ENCODE measurements at places on chromosomes 2 and 18.

GRCh38 chr2:113183703-113184102 is 9.9 kb downstream of the PSD4 start:
- DNase-seq, result no peak

DNA sequence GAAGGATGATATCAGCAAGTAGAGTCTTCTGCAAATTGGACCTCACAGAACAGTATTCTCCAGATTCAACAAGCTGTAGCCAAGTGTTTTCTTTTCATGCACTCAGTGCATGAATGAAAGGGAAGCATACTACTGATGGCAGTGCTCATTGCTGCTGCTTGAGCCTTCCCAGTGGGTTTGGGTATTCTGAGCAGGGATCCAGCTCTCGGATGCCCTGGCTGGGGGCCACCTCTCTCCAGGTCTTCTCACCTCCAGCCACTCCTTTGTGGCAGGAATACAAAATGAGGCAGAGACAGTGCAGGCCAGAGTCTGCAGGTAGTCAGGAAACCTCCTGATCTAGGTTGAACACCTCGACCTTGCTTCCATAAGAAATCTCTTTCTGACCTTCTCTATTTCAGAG is 390.4 kb upstream of the CELF4 start:
- DNase-seq, result no peak

DNA sequence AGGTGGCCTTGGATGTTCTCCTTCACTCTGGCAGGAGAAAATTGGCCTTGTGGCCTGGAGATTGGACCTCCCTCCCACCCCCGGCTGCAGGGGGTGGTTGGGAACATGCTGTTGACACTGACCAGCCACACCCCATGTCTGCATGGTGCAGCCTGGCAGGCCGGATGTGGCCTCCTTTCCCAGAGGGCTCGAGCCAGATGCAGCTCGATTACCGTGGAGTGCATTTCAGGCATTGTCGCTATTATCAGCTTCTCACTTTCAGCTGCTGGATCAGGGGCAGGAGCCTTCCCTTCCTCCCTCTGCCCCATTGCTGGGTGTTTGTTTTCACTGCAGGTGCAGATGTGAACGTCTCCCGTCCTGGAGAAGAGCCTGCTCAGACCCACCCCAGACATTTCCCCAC is 211.0 kb upstream of the SIX2 start:
- peak; percentile 24 for DNase-seq

- no peak for DNase-seq
Observed at GRCh38 chr2:47601568-47601967, 181.4 kb upstream of the MSH6 start.

- no peak for DNase-seq
Observed at GRCh38 chr2:72145658-72146329, 1.9 kb downstream of the CYP26B1 start.

- DNase-seq, result no peak
Observed at GRCh38 chr2:174013315-174013751, 48.2 kb upstream of the SP3 start.

DNA sequence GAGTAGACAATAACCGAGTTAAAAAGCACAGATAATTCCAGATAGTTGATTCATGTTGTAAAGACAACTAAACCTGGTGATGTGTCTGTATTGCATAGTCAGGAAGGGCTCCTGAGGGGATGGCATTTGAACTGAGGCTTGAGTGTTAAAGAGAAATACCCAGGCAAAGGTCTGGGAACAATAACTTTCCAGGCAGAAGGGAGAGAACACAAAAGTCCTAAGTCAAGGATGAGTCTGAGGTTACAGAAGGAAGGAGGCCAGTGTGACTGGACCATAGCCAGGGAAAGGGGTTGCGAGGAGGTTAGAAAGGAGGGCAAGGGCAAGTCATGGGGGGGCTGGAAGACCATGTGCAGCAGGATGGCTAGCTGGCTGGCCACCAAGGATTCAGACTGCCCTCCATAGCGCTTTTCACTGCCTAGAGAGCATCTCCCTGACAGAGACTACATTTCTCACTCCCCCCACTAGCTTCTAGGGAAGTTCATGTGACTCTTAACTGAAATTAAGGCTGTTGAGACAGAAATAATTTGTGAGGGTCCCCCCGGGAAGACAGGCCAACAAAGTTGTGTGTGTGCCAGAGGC is 135.5 kb upstream of the CREB1 start:
- DNase-seq, result no peak

- DNase-seq, result no peak
Observed at GRCh38 chr18:47993409-47993808, 63.0 kb upstream of the SMAD2 start.

GRCh38 chr2:87996570-87996969 is 19.8 kb downstream of the RNU2-63P start:
- peak; percentile 63 for DNase-seq

GRCh38 chr18:34730774-34731173 is 20.7 kb downstream of the DTNA start:
- DNase-seq, result no peak

- no peak for DNase-seq
Observed at GRCh38 chr2:153405196-153405595, 73.4 kb downstream of the RPRM start.

DNA sequence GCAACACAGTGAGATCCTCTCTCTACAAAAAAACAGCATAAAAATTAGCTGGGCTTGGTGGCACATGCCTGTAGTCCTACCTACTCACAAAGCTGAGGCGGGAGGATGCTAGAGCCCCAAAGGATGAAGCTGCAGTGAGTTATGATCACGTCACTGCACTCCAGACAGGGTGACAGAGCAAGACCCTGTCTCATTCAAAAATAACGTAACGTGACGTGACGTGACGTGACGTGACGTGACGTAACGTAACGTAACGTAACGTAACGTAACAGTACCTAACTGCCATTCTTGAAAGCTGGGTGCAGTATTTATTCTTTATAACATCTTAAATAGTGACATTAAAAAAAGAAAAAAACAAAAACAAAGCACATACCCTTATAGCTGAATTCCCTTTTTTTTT is 51.7 kb downstream of the NOL10 start:
- DNase-seq, result no peak

GRCh38 chr2:175181104-175181876 is at the start of gene ATP5MC3:
Gene ATP5MC3 (minus strand): TSS chr2:175181710. CDS start chr2:175181393, 317 bp downstream.
- DNase-seq, result peak; percentile 98

DNA sequence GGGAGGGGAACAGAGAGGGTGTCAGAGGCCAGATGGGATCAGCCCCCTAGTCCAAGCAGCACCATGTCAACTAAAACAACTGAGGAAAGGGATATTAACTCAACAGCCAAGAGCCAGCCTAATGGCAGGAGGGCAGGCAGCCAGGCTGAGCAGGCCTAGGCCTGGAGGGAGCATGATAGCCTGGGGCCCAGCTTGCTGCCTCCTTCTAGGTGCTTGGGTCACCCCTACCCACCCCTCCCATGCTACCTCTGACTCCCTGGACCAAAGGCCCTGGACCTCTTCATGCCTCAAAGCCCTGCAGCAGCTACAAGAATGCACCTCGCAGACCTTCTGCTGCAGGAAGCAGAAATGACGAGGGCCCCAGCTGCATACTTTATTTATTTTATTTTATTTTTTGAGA is 22.1 kb upstream of the TNS1 start:
- DNase-seq, result no peak

DNA sequence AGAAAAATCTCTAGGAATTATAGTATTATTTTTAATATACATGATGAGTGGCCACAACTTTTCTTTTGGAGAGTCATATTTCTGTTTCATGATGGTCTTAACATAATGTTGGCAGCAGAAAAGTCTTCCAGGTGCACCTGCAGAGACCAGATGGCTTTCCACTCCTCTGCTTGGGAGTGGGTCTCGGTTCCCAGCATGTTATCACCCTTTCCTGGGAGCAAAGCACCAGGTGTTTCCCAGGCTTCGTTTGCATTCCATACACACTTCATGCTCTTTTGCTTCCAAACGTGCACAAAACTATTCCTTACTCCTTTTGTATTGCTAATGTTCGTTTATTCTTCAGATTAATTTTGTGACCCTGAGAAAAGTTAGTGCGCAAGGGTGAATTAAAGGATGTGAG is 305.2 kb downstream of the CDH2 start:
- no peak for DNase-seq

- DNase-seq, result peak; percentile 63
Observed at GRCh38 chr2:120675460-120676130, 60.1 kb upstream of the GLI2 start.

GRCh38 chr2:128040166-128040771 is 12.4 kb upstream of the SAP130 start:
- no peak for DNase-seq

DNA sequence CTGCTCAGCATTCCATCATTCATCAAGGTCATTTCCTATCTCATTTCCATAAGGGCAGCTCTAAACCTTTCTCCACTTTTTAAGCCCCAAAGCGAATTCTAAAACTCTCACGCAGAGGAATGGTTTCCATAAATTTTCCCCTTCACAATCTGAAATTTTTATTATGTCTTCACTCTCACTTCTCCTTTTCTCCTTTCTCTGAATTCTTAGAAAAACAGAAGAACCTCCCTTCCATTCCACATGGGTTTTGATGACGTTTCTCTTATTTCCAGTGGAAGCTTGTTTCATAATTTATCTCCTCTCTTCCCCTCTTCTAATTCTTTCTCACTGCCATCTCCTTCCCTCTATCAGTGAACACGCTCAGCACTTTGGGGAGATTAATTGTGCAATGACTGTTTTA is 97.3 kb downstream of the SPATS2L start:
- DNase-seq, result peak; percentile 13

GRCh38 chr2:70919672-70920366 is 15.9 kb upstream of the ATP6V1B1 start:
- peak; percentile 84 for DNase-seq

DNA sequence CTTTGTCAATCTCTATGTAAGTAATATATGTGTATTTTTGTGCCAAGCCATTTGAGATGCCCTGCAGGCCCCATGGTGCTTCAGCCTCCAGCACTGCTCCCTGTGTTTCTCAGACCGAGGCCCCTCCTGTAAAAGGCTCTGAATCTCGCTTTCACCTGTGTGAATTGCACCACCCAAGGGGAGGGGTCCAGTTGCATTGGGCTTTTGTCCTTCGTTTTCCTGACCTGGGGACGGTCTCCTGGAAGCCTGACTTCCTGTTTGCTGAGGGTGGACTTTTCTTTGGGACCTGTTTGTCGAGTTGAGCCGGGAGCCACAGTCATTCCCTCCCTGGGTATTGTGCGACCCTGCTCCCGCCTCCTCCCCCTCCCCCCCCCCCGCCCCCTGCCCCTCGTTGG is 48.9 kb downstream of the AGAP1 start:
- no peak for DNase-seq

DNA sequence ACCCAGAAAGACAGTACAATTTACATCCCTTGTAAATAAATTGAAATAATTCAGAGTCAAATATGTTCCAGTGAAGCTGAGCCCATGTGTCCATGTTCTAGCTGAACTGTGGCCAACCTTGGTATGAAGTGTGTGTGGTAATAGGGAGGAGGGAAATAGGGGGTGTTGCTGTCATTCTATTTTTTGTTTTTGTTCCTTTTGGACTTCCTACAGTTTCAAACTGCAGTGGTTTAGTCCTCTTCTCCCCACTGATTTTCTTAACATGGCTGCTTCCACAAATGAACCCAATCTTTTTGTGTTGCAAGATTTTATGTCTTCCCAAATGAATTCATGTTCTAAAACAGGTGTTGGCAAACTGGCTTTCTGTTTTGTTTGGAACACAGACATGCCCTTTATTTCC is 156.9 kb downstream of the CCBE1 start:
- no peak for DNase-seq

DNA sequence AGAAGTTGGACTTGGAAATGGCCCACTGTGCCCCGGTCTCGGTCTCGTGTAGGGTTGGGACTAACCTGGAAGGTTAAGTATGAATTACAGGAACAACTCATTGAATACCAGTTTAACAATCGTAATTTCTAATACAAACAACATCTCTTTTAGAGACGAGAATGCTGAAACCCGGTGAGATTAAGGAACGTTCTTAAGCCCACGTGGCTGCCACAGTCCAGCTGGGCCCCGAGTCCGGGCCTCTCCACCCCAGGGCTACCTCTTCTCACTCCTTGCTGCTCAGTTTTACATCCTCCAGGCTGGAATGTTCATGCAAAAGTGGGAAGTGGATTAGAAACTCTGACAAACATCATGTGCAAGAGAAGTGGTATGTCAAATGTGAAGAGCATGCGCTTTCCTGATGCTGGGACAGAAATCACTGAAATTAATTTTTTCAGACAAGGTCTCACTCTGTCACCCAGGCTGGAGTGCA is 29.4 kb downstream of the NGEF start:
- no peak for DNase-seq

- no peak for DNase-seq
Observed at GRCh38 chr2:152263911-152264310, 71.1 kb upstream of the FMNL2 start.

DNA sequence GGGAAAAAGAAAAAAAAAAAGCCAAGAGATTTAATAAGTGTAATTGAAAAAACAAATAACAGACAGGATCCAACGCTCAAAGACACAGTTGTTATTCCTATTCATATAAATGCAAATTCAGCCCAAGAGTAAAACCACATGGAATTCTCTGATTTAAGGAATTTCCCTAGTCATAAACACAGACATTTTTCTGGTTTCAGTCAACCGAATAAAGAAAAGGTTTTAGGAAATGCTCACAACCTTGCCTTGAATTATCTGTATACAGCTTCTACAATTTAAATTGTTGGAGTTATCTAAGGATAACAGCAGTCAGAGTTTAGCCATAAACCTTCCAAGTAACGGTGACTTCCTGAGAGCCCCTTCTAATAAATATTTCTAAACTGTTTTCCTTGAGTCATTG is 122.7 kb downstream of the VWC2L start:
- no peak for DNase-seq
